Stimulated activated CD8-positive, alpha-beta memory T cell treated with anti-CD3 and anti-CD28 coated beads, Interleukin-4, amount 100 ng/mL, for 4 hours (primary cell): ENCODE measurements at places on chromosomes 7 and 10.

DNA sequence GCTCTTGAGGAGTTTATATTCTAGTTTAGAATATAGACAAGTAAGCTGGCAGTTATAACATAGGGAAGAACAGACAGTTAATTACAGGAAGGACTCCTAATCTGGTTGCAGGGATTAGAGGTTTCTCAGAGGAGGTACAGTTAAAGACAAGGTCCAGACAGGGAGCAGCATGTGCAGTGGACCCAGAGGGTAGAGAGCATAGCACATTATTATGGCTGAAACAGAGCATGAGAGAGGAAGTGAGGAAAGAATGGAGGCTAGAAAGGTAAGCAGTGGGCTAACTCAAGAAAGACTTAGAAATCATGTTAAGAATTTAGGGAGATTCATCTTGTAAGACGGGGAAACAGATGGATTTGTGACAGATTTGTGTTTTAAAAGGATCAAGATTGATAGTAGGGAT, 9.7 kb downstream of the MIOS start:
- no peak for DNase-seq

DNA sequence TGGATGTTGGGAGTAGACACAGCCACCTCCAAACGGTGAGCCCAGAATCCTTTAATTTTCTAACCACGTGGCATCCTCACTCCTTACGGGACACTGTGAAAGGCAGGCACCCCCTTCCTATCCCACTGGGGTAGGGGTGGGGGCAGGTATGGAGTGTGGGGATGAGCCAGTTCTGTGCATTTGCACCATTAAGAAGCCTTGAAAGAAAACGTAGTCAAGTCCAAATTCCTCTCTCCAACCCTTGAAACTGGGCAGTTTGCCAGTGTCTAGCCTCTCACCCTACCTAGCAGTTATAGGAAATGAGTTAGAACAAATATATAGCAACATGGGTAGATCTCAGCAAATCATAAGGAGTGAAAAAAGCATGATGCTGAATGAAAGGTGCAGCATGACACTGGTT, 92.4 kb upstream of the LEP start:
- no peak for DNase-seq

DNA sequence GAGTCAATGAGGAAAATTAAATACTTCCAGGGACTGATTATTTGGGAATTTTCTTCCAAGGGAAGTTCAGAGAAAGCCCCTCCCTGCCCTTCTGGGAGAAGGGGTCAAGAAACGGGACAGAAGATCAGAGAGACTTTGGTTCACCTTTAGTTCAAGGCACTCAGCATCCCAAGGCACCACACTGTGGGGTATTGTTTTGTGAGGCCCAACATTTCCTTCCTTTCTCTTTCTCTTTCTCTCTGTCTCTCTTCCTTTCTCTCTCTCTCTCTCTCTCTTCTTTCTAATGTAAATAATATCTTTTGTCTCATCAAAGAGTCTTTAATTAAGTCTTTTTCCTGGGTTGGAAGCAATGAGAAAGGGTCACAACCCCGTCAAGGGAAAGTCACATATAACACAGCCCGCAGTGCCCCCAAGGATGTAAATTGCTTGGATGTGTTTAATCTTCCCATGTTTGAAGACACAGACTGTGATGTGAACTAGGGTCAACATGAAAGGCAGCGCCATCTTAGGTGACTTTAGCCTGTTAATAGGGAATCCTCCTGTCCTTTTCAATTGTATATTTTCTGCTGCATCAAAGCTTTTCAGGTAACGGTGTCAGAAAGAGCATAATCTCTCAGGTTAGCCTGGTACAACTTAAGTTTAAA, 983.3 kb upstream of the C7orf33 start:
- no peak for DNase-seq

GRCh38 chr7:105621617-105622016, 40.3 kb upstream of the EFCAB10 start:
- no peak for DNase-seq

DNA sequence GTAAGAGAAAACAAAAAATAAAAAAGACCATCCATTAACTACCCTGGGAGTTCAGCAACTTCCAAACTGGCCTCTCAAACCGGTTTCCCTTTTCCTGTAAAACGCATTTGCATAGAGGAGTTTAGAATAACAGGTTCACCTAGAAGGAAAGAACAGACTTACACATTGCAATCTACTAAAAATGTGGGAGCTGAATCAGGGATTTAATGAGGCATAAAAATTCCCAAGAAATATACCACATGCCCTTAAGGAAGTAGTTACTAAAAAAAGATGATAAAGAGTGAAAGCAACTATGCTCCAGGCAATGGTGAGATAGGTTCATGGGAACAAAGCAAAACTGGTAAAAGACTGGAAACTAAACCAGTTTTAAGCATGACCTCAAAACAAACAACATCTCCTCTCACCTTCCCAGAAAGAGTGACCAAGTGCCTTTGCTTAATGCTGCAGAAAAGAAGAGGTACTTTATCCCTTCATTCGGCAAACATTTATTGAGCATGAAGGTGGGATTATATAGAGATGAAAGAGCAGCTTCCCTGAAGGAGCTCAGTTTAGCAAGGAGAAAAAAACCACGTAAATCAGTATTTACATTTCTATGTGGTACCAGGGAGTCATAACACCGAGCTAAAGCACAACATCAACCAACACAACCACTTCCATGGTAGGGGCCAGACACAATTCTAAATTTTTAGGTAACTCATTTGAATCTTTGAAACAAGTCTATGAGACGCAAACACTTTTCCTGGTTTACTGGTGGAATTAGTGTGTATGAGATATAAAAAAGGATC, 152.8 kb downstream of the SGMS1 start:
- DNase-seq: no peak

- no peak for DNase-seq
Measured at GRCh38 chr7:75758491-75758890, 13.5 kb downstream of the CCL26 start.

DNA sequence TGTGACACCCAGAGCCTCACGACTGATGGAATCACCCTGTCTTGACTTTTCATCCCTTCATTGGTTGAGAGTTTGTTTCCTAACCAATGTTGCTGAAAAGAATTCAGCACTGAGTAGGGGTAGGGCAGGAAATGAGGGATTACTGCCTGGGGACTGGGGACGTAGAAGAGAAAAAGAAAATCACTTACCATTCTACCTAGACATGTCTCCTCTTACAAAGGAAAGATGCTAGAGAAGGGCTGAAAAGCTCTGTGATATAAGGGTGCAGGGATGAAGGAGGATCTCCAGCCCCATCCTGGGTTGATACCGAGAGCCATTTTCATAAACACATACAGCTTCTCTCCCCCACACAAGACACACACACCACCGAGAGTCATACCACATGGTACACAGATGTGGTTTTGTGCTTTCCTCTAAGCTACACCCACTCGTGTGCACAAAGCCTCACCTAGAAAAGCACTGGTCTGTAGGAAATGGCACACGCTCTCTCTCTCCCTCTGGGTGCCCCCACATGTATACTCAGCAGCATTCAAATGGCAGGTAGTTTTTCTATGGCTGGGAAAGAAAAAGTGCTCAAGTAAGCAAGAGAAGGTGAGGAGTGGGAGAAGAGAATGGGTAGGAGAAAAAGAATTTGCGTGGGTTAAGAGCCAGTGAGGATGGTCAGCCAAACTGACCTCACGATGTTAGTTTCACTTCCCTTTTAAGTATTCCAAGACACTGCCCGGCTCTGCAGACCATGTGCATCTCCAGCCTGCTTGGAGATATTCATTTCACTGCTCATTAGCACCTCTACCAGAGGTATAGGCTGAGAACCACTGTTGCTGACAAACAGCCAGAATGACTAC, 85.8 kb downstream of the CALD1 start:
- no peak for DNase-seq

GRCh38 chr7:53110425-53110824, 75.0 kb downstream of the POM121L12 start:
- no peak for DNase-seq

GRCh38 chr10:68194290-68194689, 37.6 kb downstream of the ATOH7 start:
- no peak for DNase-seq

DNA sequence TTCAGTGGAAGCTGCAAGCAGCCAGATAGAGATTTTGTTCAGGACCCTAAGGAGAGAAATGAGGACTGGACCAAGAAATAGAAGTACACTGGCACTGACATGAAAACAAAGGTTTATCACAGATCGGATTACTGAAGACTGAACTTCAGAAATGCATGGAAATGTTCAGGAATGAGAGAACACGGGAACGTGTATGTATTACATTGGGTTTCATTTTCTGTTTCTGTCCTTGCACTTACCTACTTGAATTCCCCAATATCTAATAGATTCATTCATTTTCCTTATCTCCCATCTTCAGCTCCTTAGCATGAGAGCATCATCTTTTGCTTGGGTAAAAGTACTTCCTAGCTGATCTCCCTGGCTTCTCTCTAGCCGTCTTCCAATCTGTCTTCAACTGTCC, 114.5 kb downstream of the CACNB2 start:
- DNase-seq: no peak

GRCh38 chr7:130733931-130734814, at the start of gene KLF14:
TSS of gene KLF14 (minus strand) at chr7:130734207. CDS start at chr7:130734033, 174 bp downstream.
- DNase-seq: peak; percentile 25

- DNase-seq: no peak
Measured at GRCh38 chr7:99719996-99720769, 14.8 kb downstream of the CYP3A7 start.
